ENCODE measurements at places on chromosomes 2 and 18. TPM values are rescaled to one million over a fixed set of nuclear protein-coding genes. Genes with fewer than 3 reads are reported as not detected.

AQP4 gene
- total RNA-seq, result 0.75 TPM

DNA sequence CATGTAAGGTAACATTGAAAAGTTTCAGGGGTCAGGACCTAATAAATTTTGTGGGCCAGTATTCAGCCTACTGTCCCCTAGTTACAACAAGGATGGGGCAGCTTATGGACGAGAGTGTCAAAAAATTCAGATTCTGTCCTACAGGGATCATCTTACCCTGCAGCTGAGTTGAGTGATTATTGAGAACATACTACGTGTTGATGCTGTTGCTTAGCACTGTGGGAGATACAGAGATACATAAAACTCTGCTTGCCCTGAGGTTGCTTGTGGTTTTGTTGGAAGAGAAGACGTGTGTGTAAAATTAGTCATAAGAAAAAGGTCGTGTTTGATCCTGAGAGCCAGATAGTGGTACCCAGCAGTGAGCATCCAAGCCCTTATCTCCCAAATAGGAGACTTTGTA lies 253.2 kb downstream of the NEDD4L start:
- no peak for DNase-seq

GRCh38 chr2:7792031-7792651 lies 874.9 kb downstream of the RNF144A start:
- no peak for DNase-seq

CFAP65 gene
- total RNA-seq, result not detected

MAP3K19 gene
- total RNA-seq, result not detected

PRKAG3 gene
- 0.13 TPM for total RNA-seq

MFF gene
- 75.6 TPM for total RNA-seq

TMEM37 gene
- 1.5 TPM for total RNA-seq

QPCT gene
- total RNA-seq, result 5.2 TPM

DNA sequence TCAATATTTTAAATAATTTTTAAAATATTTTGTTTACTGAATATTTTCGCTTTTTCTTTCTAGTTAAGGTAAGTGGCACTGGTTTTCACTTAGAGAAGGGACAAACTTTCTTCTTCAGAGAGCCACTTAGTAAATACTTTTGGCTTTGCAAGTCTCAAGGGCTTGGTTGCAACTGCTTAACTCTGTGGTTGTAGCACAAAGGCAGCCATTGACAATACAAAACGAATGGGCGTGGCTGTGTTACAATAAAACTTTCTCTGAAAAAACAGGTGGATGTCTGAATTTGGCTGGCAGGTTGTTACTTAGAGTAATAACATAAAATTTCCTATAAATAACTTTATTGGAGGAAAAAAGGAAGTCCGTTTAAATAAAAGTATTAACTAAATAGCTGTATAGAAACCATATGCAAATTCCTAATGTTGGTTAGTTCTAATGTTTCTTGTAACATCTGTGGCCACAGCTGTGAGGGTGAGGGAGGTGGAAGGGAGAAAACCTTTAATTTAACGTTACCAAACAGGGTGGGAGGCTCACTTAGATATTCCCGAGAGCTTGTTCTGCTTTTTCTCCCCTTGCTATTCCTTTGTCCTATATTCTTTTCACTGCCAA lies 62.4 kb upstream of the TNP1 start:
- DNase-seq, result no peak

DNA sequence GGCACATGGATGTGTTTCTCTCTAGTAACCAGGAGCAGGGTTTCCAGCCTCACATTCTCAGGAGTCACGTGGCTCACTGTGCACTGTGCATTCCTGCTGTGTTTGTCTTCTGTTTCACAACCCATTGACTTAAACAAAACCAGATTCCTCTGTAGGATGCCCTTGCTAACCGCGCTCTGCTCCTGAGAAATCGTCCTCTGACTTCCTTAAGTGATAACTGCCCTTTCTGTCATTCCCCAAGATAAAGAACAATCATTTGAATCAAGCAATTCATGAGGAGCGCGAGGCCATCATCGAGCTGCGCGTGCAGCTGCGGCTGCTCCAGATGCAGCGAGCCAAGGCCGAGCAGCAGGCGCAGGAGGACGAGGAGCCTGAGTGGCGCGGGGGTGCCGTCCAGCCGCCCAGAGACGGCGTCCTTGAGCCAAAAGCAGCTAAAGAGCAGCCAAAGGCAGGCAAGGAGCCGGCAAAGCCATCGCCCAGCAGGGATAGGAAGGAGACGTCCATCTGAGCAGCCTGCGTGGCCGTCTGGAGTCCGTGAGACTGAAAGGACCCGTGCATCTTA lies 60.2 kb downstream of the RALBP1 start:
- no peak for DNase-seq

- no peak for DNase-seq
These were observed 668.3 kb downstream of the IRS1 start for GRCh38 chr2:226131299-226131784.

GRCh38 chr2:177123048-177123447 lies 89.5 kb upstream of the HNRNPA3 start:
- DNase-seq, result no peak

GRCh38 chr2:165462443-165462842 lies 7.1 kb upstream of the CSRNP3 start:
- DNase-seq, result no peak

DNA sequence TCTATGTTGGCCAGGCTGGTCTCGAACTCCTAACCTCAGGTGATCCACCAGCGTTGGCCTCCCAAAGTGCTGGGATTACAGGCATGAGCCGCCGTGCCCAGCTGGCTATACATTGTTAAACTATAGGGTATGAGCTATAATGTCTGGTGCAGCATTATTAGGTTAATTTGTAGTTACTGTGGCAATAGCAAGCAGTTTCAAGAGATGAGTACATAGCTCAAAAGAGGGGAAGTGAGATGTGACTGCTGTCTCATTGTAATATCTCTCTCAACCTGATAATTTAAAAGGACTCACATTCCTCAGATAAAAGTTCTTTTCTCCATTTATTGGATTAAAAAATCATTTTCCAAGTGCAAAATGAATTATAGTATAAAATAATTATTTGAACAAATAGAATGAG lies 116.4 kb downstream of the INO80D start:
- no peak for DNase-seq

- DNase-seq, result no peak
These were observed 71.9 kb downstream of the RNF152 start for GRCh38 chr18:61820882-61821281.

EMX1 gene
- not detected for total RNA-seq

METTL5 gene
- total RNA-seq, result 61.5 TPM

SH3BP4 gene
- 9.1 TPM for total RNA-seq

ANXA4 gene
- total RNA-seq, result 39.7 TPM

DNA sequence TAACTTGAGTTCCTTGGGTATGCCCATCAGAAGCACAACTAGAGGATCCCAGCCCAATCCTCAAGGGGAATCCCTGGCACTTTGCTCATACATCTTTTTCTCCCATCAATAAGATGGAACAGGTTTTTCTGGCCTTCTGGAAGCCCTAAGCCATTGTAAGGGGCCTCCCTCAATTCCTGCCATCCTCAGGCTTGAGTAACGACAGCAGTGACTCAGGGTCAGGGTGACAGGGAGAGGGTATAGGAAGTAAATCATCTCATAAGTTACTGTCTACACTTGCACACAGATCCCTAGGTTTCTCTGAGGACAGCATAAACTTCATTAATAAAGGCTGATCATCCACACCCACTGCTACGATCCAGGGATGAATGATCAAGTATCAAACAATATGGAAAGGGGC lies 35.0 kb downstream of the AMER3 start:
- DNase-seq, result no peak

- no peak for DNase-seq
These were observed 145.0 kb downstream of the MAP4K4 start for GRCh38 chr2:101842471-101842870.

GRCh38 chr2:131557558-131558321 lies 30.1 kb downstream of the CCDC74A start:
- no peak for DNase-seq

MSH2 gene
- 15.6 TPM for total RNA-seq

C2orf15 gene
- total RNA-seq, result not detected

GRCh38 chr2:240179186-240179815 lies 38.8 kb upstream of the OTOS start:
- no peak for DNase-seq

- no peak for DNase-seq
These were observed 118.8 kb downstream of the MSH2 start for GRCh38 chr2:47521666-47522285.

DNA sequence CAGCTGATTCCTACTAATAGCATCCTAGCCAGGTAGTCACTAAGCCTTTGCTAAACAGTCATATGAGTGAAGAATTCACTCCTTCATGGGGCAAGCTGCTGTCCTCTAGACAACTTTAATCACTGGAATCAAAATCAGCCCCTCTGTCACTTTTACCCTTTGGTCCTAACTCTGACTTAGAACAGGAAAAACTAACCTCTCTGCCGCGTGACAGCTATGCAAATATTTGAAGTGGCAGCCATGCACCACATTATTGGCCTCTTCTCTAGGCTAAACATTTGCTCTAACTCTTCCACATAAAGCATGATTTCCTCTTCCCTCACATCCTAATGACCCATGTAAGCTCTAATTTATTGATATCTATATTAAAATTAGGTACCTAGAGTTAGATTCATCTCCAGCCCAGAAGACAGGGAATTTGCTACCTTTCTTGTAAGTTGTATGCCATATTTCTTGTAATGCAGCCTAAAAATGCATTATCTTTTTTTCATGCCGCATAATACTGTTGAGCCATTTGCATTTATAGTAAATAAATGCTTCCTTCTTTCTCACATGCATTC lies 12.8 kb upstream of the ONECUT2 start:
- DNase-seq, result no peak

AMER3 gene
- not detected for total RNA-seq

DNA sequence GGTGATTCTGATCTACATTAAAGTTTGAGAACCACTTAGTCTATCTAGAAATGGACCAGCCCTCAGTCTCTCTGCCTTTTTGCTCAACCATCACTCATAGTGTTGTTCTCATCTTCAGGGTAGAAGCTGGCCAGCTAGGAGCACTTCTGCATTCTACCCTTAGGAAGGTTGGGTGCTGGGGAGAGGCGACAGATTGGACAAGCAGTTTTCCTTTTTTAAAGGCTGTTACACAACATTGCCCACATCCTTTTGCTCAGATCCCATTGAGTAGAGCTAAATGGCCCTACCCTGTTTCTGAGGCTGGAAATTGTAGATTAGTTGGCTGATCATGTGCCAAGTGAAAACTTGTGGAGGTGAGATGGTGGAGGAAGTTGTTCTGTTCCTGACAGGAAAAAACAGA lies 35.6 kb downstream of the OSBPL6 start:
- no peak for DNase-seq

MYL12A gene
- total RNA-seq, result 4,186 TPM

GRCh38 chr2:136136931-136137330 lies 19.0 kb upstream of the CXCR4 start:
- no peak for DNase-seq

DNA sequence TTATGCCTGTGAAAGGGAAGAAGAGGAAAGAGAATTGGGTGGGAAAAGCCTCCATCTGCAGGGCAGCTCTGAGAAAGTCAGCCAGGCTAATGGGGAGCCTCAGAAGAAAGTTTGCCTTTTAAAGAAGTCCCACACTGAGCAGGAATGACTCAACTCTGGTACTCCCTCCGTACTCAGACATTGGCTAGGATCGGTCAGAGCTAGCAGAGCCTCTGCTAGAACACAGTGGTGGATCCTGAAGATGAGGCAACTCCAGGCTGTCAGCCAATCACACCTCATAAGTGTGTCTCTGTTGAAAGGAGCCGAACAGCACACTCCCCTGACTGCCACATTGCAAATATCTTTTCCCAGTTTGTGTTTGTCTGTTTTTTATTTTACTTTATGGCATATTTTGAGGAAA lies 96.9 kb downstream of the HNRNPLL start:
- DNase-seq, result peak; percentile 68

GRCh38 chr2:68387408-68388350 lies 22.6 kb downstream of the PLEK start:
- DNase-seq, result no peak

ZNF396 gene
- total RNA-seq, result 1.0 TPM

- DNase-seq, result no peak
These were observed 187.8 kb downstream of the ZNF516 start for GRCh38 chr18:76307293-76307690.

MAPK4 gene
- 38.2 TPM for total RNA-seq

DNA sequence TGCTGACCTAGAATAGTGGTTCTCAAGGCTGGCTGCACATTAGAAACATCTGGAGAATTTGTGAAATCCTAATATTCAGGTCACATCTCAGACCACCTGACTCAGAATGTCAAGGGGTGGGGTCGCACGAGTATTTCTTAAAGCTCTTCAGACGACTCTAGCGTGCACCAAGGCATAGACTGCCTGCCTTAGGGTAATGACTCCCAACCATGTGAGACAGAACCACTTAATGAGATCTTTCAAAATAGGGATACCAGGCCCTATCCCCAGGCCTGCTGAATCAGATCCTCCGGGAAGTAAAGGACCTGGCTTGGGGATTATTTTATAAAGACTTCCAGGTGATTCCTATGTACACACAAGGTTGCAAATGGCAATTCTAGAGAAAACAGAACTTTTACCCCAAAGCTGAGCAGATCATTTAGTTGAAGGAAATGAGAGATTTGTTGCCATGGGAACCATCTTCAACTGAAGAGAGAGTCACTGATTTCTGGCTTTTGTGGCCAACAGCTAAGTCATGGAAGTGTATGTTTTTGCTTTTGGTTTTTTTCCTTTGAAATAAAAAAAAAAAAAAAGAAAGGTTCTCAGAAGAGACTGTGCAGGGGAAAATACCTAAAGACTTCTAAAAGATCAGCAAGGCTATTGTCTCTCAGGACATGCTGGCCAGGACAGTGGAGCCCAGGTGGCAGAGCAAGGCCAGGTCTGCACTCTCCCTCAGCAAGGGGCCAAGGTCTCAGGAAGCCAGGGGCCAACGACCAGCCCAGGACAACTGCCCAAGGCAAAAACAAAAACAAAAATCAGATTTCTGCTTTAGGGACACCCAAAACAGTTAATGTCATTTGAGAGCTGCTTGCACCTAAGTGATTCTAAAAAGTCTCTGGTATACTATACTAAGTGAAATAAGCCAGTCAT lies 15.3 kb upstream of the LOXHD1 start:
- DNase-seq, result peak; percentile 57

- no peak for DNase-seq
These were observed 9.9 kb downstream of the PRKAG3 start for GRCh38 chr2:218821605-218822211.

GRCh38 chr2:121513597-121514333 lies 16.9 kb upstream of the RNU4ATAC start:
- no peak for DNase-seq

All from cardiac septum (tissue), 1 donor.